Effector memory CD8-positive, alpha-beta T cell (primary cell): ENCODE measurements at places on chromosomes 16 and 17.

- no peak for DNase-seq
Measured at GRCh38 chr17:80084773-80085172, 16.6 kb upstream of the GAA start.

DNA sequence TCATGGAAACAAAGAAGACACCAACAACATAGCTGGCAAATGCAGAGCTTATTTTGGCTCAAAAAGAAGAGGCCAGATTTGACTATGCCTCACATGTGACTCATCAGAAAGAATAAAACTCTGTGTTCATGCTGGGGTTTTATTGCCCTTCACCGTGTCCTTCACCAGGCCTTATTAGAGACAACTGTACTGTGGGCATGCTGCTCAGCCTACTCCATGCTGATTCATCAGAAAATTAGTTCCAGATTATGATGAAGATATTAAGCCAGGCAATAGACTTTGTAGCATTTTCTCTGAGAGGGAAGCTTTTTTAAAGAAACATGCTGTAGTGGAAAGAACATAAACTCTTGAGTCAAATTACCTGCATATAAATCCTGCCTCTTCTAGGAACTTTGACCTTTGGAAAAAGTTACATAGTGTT is 89.8 kb downstream of the CYB561 start:
- DNase-seq: no peak

- DNase-seq: no peak
Measured at GRCh38 chr17:35865412-35866340, 3.0 kb downstream of the HEATR9 start.

DNA sequence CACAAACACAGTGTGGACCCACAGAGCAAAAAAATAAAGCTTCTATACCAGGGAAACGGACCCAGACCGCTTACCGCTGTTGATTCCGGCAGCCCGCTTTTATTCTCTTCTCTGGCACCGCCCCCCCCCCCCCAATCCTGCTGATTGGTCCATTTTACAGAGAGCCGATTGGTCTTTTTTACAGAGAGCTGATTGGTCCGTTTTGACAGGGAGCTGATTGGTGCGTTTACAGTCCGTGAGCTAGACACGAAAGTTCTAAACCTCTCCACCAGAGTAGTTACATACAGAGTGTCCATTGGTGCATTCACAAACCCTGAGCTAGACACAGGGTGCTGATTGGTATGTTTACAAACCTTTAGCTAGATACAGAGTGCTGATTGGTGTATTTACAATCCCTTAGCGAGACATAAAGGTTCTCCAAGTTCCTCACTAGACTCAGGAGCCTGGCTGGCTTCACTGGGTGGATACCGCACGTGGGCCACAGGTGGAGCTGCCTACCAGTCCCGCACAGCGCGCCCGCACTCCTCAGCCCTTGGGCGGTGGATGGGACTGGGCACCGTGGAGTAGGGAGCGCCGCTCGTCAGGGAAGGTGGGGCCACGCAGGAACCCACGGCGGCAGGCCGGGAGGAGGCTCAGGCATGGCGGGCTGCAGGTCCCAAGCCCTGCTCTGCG is 92.4 kb downstream of the HAPSTR1 start:
- no peak for DNase-seq

DNA sequence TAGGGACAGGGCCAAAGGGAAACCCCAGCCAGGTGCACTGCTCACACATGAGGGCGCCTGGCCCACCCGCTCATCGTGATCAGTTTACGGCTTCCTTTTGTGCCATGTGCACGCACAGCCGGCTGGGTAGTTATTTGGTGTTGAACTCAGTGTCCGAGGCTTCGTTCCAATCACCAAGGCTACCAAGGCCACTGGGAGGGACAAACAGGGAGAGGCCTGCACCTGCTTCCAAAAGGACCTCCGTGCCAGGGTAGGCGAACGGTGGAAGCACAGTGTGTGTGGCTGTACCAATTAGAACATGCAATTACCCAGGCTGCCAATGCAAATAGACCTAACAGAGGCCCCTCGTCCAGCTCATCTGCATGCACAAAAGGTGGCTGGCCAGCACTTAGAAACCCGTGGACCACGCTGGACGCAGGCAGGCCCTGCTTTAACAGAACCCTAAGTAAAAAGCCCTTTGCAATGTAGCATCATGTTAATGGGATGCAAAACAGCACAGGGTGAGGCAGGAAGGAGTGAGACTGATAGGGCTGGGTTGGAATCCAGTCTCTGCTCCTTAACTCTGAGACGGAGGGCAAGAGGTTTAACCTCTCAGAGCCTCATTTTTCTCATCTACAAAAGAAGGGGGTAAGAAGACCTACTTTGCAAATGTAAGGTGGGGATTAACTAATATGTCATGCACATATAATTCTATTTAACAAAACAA is 204.0 kb downstream of the XYLT1 start:
- no peak for DNase-seq
